SJCRH30 (cell line): ENCODE measurements at places on chromosomes 5 and 9.

- no peak for DNase-seq
Observed at GRCh38 chr5:7325975-7326913, 69.7 kb upstream of the ADCY2 start.

GRCh38 chr5:177591690-177592009 is 353 bp upstream of the TMED9 start:
- no peak for DNase-seq

DNA sequence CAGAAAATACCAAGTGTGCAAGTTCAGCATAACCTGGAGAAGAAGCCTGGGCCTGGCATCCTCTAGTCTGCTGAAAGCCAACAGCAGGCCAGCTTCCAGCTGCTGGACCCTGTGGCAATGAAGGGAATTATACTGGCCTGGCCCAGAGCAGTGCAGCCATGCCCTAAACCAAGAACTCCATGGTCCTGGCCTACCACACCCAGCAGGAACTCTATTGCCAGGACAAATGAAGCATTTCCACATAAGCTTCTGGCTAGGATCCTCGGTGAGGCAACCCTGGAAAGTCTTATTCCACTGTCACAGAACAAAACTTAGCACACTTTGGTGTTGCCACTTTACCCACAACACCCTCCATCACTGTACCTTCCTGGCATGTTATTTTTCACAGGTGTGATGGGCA is 35.5 kb downstream of the CDK5RAP2 start:
- DNase-seq, result no peak

DNA sequence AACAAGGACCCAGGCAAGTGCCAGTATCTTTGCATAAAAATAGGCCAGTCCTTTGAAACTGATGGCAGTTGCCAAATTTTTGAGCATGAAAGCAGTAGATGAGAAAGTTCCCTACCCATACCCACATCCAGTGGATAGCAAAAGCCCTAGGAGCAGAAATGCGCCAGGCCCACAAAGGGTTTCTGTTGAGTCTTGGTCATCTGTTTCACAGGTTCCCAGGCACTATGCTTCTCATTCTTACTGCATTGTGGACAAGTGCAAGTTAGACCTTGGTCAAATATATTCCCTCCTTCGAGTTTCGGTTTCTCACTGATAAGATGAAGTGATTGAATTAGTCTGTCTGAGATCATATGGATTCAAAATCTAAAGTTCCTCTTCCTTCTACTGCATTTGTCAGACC is 152.3 kb downstream of the NR3C1 start:
- DNase-seq, result no peak

DNA sequence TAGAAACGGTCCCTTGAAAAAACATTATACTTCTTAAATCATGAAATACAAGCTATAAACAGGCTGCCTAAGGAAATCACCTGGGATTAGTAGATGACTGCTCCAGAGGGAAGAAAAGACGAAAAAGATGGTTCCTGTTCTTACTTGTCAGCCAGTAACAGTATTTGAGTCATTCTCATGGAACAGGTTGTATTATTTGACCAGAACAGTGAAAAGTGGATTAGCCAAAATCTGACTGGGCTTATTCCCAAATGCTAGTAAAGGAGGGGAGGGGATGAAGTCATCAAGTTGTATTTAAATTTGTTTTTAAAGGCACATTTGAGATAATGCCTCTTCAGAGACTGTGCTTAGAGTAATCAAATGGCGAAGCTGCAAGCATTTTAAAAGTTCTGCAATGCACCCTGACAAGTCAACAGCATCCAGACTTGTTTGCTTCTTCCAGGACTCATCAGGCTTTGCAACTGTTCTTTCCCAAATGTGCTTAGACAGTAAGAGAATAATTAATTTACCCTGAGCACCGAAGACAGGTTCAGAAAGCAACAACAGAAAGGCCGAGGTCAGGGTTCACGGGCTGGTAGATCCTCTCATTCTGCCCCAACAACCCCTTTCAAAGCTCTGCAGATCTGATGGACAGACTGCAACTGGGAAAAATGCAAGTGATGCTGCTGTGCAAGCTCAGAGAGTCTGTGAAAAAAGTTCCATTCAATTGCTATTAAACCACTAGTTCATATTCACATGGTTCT is 800.6 kb downstream of the KCTD16 start:
- DNase-seq, result no peak

GRCh38 chr9:102922526-102922925 is 72.6 kb upstream of the CYLC2 start:
- no peak for DNase-seq

DNA sequence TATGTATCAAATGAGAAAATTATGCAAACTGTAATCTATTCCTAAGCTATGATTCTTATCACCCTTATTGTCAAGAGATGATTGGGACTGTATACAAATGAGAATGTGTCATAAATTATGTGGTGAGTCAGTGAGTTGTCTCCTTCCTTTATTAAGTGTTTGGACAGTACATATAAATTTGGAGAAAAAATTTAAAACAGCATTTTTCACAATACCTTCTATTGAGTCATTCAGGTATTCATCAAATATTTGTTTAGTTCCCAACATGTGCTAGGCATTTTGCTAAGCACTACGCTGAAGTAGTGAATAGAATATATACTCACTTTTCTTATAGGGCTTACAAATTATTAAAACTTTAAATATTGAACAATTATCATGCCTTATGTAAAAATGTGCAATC is 36.3 kb upstream of the PTPRD start:
- DNase-seq, result no peak

DNA sequence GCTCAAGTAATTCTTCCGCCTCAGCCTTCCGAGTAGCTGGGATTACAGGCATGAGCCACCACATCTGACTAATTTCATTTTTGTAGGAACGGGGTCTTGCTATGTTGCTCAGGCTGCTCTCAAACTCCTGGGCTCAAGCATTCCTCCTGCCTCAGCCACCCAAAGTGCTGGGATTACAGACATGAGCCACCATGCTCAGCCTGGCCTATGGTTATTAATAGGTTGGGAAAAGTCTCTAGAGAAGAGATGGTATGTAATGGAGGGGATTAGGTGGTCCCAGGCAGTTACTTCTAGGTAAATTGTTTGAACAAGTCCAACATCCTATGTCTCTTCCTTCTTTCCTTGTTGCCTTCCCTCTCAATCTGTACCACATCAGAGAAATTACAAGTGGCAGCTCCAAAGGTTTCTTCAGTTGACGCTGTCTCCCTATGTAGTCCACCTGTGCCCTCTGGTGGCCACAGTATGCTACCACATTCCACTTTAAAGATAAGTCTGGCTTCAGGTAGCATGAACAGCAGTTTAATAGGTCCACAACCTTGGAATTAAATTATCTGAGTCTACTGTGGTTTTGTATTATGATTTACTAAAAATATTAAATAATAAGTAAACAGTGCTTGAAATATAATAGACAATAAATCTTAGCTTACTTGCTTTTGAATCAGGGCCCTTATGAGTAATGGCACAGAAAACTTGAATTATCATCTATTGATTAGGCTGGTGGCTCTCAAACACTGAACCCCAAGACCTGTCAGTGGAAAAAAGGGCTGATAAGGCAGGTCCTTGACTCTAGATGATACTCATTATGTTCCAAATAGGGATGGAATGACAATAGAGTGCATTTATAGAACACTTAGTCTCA is 9.7 kb downstream of the TIGD6 start:
- DNase-seq, result peak; percentile 89

DNA sequence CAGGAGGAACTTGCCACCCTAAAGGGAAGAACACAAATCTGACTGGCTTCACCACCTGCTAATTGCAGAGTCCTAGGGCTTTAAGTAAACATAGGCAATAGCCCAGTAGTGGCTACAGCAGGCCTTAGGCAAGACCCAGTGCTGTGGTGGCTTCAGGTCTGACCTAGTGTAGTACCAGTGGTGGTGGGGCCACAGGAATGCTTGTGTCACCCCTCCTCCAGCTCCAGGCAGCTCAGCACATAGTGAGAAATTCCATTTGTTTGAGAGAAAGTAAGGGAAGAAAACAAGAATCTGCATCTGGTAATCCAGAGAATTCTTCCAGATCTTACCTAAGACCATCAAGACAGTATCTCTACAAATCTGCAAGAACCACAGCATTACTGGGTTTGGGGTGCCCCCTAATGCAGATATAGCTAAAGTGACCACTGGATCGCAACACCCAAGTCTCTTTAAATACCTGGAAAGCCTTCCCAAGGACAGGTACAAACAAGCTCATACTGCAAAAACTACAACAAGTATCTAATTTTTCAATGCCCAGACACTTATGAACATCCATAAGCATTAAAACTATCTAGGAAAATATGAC is 102.6 kb upstream of the TRPM3 start:
- DNase-seq, result no peak

DNA sequence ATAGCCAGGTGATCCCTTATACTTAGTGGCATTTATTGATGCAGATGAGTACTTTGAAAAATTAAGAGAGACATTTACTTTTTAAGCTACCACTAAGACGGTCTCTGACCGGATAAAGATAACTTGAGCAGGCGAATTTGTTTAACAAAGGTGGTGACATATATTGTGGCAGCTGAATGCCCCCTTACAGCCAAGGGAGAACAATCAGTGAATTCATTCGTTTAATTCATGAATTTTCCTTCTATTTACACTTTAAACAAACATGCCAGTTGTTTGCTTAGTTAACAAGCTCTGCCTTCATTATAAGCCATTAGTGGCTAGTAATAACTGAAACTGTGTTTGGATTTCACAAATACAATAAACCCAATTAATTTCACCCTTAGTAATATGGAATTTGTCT is 187.1 kb downstream of the AOPEP start:
- DNase-seq, result peak; percentile 36

DNA sequence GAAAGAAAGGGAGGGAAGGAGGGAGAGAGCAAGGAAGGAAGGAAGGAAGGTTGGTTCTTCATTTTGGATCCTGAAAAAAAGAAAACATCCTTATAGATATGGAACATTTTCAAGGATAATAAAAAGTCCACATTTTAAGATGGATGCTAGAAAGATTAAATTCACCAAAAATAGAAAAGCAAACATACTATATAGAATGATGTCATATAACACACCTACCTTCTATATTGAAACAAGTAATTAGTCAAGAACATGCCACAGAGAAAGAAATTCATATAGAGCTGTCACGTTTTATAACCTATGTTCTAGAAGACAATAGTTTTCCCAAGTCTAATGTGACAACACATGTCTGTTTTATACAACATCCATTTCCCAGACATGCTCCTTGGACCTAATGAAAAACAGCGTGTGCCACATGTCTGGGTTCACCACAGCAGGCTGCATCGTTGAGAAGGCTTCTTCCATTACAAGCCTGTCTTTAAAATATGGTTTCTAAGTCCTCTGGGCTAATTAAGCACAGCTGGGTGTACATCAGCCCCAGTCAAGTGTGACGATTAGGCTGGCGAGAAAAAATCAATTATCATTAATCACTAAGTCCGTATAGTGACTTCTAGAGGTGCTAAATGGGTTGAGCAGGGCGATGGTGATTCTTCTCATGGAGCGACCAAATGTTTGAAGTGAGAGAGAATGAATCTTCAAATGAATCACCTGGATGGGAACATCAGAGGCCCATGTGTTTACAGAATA is 301.8 kb downstream of the TLE1 start:
- DNase-seq, result no peak

- DNase-seq, result peak; percentile 15
Observed at GRCh38 chr5:163964671-163965070, 459.3 kb downstream of the MAT2B start.

- DNase-seq, result no peak
Observed at GRCh38 chr9:132163457-132163875, 1.6 kb downstream of the NTNG2 start.

DNA sequence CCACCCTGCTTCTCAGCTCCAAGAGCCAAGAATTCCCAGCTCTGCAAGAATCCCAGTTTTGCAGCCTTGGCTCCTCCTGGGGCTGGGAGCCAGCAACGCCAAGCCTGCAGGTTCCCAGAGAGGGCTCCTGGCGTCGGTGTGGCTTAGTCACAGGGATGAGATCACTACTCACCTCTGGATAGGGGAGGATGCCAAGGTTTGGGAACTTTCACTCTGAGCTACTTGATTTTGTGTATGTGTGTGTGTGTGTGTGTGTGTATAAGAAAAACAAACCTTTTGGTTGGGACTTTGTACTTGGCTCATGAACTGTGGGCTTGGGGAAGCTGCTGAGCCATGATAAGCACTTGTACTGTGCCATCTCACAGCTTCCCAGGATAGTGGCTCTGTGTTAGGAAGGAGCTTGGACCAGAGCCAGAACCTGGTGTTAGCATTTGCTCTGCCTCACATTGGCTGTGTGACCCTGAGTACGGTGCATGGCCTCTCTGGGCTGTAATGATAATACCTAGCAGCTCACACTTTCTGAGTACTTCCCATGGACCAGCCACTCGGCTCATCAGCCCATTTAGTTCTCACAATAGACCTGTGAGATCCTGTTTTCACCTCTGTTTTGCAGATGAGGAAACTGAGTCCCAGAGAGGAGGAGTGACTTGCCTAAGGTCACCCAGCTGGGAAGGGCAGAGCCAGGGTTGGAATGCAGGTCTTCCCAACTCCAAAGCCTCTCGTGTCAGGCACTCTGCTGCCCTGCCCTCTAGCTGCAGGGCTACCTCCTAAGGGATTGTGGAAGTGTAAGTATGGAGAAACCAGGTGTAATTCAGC is 41.4 kb upstream of the DAB2IP start:
- peak; percentile 36 for DNase-seq

DNA sequence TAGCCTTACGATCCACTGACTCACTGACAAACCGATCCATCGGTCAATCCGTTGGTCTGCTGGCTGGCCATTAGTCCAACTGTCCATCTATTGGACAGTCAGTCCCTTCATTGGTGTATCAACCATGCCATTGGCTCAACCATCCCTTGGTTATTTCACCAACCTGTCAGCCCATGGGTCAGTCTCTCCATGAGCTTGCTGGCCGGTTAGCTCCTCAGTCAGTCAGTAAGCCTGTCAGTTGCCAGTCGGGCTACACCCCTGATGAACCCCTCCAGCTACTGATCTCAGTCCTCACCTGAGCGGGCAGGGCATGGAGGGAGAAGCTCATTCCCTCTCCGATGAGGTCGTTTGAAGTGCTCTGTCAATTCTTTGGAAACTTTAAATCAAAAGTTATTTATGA is 166.5 kb downstream of the FGF18 start:
- no peak for DNase-seq

DNA sequence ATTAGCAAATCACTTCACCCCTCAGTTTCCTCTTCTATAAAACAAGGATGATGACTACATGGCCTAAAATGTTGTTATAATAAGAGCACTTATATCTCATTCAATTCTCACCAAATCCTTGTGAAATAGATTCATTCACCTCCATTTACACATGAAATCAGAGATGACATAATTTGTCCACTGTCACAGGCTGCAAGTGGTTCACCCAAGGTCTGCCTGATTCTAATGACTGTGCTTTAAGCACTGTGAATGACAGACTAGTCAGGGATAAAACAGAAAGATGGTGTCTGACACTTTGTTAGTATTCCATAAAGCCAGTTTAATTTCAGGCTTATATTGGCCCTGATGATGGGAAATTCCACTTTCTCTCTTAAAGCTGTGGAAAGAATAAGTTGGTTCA is 209.5 kb downstream of the MAPKAP1 start:
- no peak for DNase-seq

DNA sequence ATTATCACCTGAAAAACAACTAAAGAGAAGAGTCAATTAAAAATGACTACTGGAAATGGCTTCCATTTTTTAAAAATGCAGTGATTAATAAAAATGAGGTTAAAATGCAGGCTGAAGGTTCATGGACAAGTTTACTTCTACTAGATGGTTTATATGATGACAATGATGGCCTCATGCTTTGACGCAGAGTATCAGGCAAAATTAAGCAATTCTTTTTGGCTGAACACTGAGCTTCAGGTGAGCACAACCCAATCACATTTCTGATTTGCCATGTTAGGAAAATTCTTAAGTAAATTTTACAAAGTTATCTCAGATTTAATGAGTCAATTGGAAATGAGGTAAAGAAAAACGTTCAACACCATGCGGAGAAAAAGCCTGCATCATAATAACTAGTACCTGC is 22.3 kb downstream of the DMGDH start:
- DNase-seq, result no peak

GRCh38 chr9:129769669-129770068 is 16.8 kb upstream of the PTGES start:
- DNase-seq, result no peak
